ENCODE measurements at places on chromosomes 12 and 14. TPM values are rescaled to one million over a fixed set of nuclear protein-coding genes. Genes with fewer than 3 reads are reported as not detected.
A peak's percentile ranks its signal among the peaks of the same experiment; 100 is the strongest.

Gene CEBPE
- total RNA-seq: not detected

- 0 out of 2 replicates have a peak, but pooled peaks cover 4% of the 10 kb centered on the region for H3K4me1 ChIP-seq
- no peak overlapping the region for H3K4me3 ChIP-seq
- 0 out of 2 replicates have a peak overlapping the region, but pooled peaks have one; percentile 6 for H3K27ac ChIP-seq
- H3K36me3 ChIP-seq: no peaks in the 10 kb centered on the region
- DNase-seq: peak; percentile 56
Observed at GRCh38 chr14:35234012-35234805, 58.0 kb upstream of the PSMA6 start.

DNA sequence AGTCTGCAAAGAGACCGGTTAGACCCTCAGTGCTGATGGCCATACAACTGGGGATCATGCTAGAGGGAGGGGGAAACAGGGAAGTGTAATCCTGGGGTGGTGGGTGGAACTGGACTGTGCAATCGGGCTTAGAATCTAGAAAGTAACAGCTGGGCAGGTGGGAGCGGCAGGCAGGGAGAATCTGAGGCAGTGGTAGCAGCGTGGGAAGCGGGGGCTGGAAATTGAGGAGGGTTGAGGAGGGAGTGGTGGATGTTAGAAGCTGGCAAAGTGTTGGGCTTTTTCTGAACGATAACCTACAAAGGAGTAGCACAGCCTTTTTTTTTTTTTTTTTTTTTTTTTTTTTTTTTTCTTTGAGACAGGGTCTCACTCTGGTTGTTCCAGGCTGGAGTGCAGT is 3.1 kb upstream of the IGFBP6 start:
- peaks cover 13% of the 10 kb centered on the region for H3K4me1 ChIP-seq
- H3K36me3 ChIP-seq: no peaks in the 10 kb centered on the region
- no peaks in the 10 kb centered on the region for H3K27me3 ChIP-seq
- H3K4me3 ChIP-seq: no peak overlapping the region
- no peak for DNase-seq
- no peak overlapping the region for H3K27ac ChIP-seq

Gene CCDC60
- total RNA-seq: not detected

DNA sequence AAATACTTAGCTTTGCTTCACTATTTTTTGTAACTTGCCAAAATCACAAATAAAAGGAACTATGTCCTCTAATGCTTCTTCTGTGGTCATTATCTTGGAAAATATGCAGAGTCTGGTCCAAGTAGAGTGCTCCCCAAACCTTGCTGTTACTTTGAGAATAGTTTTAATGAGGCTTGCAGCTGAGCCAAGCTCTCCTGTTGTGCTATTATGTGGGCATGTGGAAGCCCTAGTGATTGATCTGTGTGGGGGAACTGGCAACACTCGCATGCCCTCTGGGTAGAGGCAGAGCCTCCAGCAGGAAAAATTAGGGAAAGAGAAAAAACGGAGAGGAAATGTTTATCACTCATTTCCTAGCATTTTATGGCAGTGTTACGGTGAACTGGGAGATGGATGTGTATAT is 473.1 kb downstream of the EGLN3 start:
- no peaks in the 10 kb centered on the region for H3K27me3 ChIP-seq
- no peak overlapping the region for H3K27ac ChIP-seq
- H3K36me3 ChIP-seq: no peaks in the 10 kb centered on the region
- H3K4me3 ChIP-seq: no peak overlapping the region
- no peak for DNase-seq
- no peaks in the 10 kb centered on the region for H3K4me1 ChIP-seq

Gene NUAK1
- 29.6 TPM for total RNA-seq

DNA sequence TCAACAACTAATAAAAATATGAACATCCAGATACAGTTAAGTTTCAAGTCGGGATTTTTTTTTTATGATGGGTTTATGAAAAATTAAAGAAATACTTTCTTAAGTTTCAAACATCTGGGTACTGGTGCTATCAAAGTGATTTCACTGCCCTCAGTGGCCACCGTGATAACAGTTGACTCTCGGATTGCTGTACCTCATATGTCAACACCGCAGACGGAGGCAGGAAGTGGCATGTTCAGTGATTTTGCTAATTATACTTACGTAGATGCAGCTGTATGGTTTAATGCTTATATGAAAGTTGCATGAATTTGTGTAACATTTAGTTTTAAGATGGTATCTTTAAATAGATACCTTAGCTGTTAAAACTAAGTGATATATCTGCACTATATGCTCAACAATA is 20.8 kb upstream of the FBLN5 start:
- DNase-seq: no peak
- H3K4me1 ChIP-seq: no peaks in the 10 kb centered on the region
- no peak overlapping the region for H3K27ac ChIP-seq

GRCh38 chr12:25100194-25101091 is 94.5 kb downstream of the DNAI7 start:
- peaks cover 33% of the 10 kb centered on the region for H3K27me3 ChIP-seq
- H3K27ac ChIP-seq: no peak overlapping the region
- no peaks in the 10 kb centered on the region for H3K4me1 ChIP-seq

DNA sequence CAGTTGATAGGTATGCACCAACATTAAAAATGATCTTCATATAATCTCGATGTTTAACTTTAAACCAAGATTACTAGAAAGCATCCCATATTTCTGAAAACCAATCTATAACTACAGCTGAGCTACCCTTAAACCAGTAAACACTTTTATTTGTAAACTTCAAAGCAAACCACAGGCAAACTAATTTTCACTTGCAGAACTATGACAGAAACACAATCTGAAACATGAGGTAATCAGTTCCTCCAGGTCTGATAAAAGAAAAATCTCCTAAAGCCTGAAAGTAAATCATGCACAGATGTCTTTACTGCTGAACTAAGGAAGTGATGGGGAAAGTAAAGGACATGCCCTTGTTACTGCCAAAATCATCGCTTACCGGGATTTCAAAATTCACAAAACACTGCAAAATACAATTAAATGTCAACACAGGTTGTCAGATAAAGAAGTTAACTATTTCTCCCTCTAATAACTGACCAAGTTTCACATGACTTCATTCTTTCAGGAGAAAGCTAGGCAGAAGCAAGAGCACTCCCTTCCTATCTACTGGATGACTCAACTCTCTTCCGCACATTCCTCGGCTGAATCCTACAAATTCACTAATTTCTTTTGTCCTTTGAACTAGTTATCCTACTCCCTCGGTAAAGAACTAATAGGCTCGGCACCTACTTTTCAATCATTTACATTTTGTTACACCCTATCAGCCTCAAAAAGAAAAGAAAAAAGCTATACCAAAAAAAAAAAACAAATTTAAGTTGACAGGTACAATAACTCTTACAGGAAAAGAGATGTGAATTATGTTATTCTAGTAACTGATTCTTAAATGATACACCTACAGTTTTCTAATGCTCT is 1.4 kb downstream of the EEA1 start:
- DNase-seq: peak; percentile 88
- H3K4me1 ChIP-seq: peaks cover 34% of the 10 kb centered on the region
- no peaks in the 10 kb centered on the region for H3K36me3 ChIP-seq
- peak overlapping the region; percentile 83 for H3K4me3 ChIP-seq
- no peaks in the 10 kb centered on the region for H3K27me3 ChIP-seq

DNA sequence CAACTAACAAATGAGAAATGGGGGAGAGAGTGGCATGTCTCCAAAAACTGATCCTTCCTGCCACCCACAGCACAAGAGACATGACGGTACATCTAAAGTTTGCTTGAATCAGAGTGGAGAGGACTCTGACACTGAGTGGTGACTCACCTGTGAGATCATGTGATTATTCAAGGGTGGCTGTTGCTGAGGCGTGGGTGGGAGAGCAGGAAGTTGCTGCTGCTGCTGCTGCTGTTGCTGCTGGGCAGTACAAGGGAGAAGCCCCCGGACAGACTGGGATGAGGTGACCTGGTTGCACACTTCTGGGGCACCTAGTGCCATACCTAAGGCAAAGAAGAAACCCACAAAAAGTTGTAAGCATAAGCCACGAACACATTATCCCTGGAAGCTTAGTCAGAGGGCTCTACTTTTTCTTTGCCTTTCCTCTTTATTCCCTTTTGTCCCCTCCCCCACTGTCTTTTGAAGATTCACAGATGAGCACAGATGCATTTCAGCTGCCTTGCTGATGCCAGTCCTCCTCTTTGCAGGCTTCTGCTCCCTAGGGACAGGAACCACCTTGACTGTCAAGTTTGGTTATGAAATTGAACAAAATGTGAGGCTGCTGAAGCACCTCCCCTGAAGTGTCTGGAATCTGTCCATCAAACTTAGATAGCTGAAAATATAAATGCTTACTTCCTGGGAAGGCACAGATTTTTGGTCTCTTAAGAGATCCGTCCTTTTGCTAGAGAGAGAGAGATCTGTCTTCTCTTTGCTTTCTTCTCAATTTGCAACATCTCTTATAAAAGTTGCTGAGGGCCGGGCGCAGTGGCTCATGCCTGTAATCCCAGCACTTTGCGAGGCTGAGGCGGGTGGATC is 29.4 kb upstream of the STAC3 start:
- H3K27ac ChIP-seq: peak overlapping the region; percentile 83
- no peaks in the 10 kb centered on the region for H3K27me3 ChIP-seq
- H3K4me1 ChIP-seq: peaks cover 17% of the 10 kb centered on the region
- H3K36me3 ChIP-seq: peaks cover 11% of the 10 kb centered on the region

Gene RASSF8
- total RNA-seq: 80.1 TPM

Gene NRXN3
- 0.11 TPM for total RNA-seq

DNA sequence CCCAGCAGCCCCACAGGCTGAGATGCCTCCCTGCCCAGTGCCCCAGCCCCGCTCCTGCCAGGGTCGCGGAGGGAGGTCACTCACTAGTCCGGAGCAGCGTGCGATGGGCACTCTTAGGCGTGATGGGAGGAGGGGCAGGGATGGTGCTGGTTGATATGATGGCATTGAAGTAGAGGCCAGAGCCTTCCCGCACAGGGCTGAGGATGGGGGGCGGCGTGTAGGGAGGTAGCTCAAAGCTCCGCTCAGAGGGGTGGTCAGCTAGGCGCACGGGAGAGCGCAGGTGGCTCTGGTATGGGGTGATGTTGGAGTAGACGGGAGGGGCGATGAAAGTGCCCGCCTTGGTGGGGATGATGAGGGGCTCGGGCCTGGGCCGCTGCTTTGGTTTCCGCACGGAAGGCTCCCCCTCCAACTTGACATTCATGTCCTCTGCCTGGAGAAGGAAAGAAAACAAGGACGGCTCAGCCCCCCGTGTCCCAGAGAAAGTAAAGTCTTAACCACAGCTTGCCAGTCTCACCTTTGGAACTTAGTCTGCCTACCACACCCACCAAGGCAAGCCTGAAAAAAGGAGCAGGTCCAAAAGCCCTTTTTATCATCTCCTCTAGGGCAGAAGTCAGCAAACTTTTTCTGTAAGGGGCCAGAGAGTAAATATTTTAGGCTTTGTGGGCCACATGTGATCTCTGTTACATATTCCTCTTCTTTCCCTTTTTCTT is 15.5 kb upstream of the PNMA1 start:
- no peak overlapping the region for H3K4me3 ChIP-seq
- no peak overlapping the region for H3K27ac ChIP-seq
- no peak for DNase-seq
- no peaks in the 10 kb centered on the region for H3K27me3 ChIP-seq
- H3K4me1 ChIP-seq: peaks cover 27% of the 10 kb centered on the region

DNA sequence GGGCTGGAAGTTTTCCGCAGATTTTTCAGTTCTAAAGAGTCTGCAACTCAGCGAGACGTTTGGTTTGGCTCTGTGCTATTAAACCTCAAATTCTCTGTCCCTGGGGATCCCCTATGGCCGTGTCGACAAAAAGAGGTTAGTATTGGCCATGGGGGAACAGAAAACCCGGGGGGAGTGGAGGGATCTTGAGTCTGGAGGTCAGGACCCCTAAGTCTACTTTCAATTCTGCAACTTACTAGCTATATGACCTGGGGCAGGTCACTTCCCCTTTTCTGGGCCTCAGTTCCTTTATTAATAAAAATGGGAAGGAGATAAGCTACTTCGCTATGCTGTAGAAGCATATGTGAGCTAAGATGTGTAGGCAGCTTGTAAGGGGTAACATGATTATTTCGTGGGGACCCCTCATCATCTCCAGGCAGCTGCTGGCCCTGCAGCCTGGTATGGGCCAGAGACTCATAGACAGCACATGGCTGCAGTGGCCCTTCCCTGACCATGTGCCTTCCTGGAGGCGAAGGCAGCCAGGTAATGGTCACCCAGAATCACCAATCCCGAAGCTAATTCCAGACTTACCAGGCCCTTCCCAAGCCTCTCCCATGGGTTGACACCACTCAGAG is 8.6 kb downstream of the ASB2 start:
- H3K27me3 ChIP-seq: no peaks in the 10 kb centered on the region
- H3K27ac ChIP-seq: no peak overlapping the region
- no peak for DNase-seq

DNA sequence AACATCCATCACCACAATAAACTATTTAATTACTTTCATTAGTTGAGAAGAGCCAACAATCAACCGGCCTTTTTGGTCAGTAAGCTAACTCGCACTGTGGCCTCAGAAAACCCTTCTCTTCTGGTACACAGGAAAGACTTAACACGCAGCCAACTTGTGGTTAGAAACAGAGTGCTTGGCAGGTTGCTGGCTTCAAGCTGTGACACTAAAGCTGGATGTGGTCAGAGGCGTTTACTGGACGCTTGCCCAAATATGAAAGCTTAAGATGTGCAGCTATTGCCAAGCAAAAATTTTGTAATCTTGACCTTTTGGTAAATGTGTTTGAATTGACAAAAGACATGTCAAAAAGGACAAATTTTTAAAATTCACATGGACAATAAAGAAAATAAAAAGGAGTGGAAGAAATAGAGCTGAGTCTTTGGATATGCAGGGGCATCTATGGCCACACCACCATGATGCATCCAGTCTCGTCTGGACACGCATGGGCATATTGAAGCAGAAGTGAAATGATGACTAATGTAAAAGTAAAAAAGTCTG is 2.6 kb upstream of the KLRK1 start:
- DNase-seq: peak; percentile 90
- H3K4me1 ChIP-seq: peaks cover 23% of the 10 kb centered on the region
- no peaks in the 10 kb centered on the region for H3K27me3 ChIP-seq
- H3K36me3 ChIP-seq: no peaks in the 10 kb centered on the region
- peak overlapping the region; percentile 6 for H3K27ac ChIP-seq
- no peak overlapping the region for H3K4me3 ChIP-seq

DNA sequence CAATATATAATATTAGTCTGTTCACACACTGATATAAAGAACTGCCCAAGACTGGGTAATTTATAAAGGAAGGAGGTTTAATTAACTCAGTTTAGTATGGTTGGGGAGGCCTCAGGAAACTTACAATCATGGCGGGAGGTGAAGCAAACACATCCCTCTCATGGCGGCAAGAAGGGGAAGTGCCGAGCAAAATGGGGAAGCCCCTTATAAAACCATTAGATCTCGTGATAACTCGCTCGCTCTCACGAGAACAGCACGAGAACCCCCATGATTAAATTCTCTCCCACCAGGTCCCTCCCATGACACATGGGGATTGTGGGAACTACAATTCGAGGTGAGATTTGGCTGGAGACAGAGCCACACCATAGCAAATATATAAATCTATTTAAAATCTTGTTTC is 269.8 kb downstream of the ATP23 start:
- no peak for DNase-seq
- no peaks in the 10 kb centered on the region for H3K36me3 ChIP-seq
- no peak overlapping the region for H3K27ac ChIP-seq
- H3K4me3 ChIP-seq: no peak overlapping the region

Gene SLC10A1
- total RNA-seq: not detected

GRCh38 chr12:57479043-57479375 is 657 bp downstream of the ARHGAP9 start:
- no peaks in the 10 kb centered on the region for H3K36me3 ChIP-seq
- H3K27me3 ChIP-seq: peaks cover 39% of the 10 kb centered on the region
- no peak for DNase-seq
- H3K4me1 ChIP-seq: 0 out of 2 replicates have a peak, but pooled peaks cover 7% of the 10 kb centered on the region
- no peak overlapping the region for H3K4me3 ChIP-seq
- H3K27ac ChIP-seq: no peak overlapping the region
